CD4-positive, CD25-positive, alpha-beta regulatory T cell (primary cell): ENCODE measurements at places on chromosomes 1 and 21. TPM values are rescaled to one million over a fixed set of nuclear protein-coding genes. Genes with fewer than 3 reads are reported as not detected.

DNA sequence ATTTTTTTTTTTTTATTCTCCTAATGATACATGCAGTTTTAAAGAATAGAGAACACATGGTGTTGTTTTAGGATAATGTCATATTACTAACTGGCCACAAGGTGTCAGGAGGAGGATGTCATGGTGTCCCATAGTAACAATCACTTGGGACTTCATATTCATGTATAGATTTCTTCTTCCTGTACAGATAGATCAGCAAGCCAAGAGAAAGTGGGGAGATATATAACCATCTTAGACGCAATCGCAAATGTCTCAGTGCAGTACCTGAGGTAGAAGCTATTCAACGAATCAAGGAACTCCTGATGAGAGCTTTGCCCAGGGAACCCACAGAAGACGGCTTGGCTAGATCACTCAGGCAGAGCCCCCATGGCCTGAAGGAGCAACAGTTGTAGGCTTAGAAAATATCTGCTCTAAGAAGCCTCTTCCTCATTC lies 12.3 kb downstream of the OR2T11 start:
- peak; percentile 57 for DNase-seq

The BRINP3 gene
- not detected for polyA plus RNA-seq

- no peak for DNase-seq
Measured at GRCh38 chr1:108059945-108060344, 95.0 kb upstream of the VAV3 start.

DNA sequence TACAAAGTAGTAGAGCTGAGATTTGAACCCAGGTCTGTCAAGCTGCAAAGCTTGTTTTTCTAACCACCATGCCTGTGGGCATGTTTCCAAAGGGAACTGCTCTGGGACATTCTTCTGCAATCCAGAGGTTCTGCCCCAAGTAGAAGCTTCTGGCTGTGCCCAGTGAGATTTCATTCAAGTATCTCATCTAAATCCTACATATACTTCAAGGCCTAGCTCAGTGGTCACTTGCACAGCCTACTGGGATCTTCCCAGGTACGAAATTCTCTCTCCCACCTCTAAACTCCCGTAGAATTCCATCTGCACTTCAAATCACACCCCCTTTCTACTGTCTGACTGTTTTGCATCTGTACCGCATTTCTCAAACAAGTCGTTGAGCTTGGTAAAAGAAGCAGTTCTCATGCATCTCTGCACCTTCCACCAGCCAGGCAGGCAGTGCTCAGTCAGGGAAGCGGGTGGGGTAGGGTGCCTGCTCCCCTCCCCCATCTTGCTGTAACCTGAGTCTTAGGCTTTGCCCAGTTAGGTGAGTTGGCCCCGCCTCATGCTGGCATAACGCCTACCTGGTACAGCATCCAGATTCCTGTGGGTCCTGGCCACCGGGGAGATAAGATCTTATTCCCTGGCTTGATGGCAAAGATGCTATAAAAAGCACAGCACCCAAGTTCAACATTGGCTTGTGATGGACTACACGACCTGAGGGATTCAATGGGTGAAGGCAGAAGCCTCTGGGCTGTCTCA lies 13.5 kb downstream of the SLC9A1 start:
- DNase-seq: no peak

The HCRTR1 gene
- not detected for polyA plus RNA-seq

The CATSPER4 gene
- not detected for polyA plus RNA-seq

GRCh38 chr1:182210417-182210816 lies 148.9 kb upstream of the ZNF648 start:
- DNase-seq: no peak

The GREM2 gene
- polyA plus RNA-seq: not detected

GRCh38 chr1:31609514-31610118 lies 7.9 kb upstream of the HCRTR1 start:
- DNase-seq: no peak

The LRRC53 gene
- polyA plus RNA-seq: not detected

GRCh38 chr1:195568389-195568788 lies 1039.9 kb downstream of the KCNT2 start:
- DNase-seq: no peak

The CLCC1 gene
- 12.6 TPM for polyA plus RNA-seq

The ARHGAP30 gene
- polyA plus RNA-seq: 159 TPM

DNA sequence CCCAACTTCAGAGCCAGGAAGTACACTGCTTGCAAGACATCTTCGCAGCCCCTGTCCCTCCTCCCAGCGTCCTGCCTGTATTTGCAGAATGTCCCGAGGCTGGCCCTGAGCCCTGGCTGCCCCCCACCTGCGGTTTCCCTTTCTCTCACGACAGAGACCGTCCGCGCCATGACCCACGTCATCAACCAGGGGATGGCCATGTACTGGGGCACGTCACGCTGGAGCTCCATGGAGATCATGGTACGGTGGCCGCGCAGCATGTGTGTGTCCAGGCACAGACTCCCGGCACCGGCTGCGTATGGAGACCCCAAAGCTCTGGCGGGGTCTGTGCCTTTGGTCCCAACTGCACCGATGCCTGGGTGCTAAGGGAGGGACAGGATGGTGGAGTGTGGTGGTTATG lies 48.6 kb downstream of the KCNAB2 start:
- no peak for DNase-seq
